Spinal cord (tissue), 10 donors: ENCODE measurements at places on chromosomes 11 and 22. TPM values are rescaled to one million over a fixed set of nuclear protein-coding genes. Genes with fewer than 3 reads are reported as not detected.

GRCh38 chr11:93608364-93608763, 53.1 kb upstream of the CEP295 start:
- H3K27me3 ChIP-seq, result no peaks in the 10 kb centered on the region
- H3K36me3 ChIP-seq, result no peaks in the 10 kb centered on the region
- DNase-seq, result no peak
- H3K4me1 ChIP-seq, result peaks cover 3% of the 10 kb centered on the region
- H3K4me3 ChIP-seq, result no peak overlapping the region

DNA sequence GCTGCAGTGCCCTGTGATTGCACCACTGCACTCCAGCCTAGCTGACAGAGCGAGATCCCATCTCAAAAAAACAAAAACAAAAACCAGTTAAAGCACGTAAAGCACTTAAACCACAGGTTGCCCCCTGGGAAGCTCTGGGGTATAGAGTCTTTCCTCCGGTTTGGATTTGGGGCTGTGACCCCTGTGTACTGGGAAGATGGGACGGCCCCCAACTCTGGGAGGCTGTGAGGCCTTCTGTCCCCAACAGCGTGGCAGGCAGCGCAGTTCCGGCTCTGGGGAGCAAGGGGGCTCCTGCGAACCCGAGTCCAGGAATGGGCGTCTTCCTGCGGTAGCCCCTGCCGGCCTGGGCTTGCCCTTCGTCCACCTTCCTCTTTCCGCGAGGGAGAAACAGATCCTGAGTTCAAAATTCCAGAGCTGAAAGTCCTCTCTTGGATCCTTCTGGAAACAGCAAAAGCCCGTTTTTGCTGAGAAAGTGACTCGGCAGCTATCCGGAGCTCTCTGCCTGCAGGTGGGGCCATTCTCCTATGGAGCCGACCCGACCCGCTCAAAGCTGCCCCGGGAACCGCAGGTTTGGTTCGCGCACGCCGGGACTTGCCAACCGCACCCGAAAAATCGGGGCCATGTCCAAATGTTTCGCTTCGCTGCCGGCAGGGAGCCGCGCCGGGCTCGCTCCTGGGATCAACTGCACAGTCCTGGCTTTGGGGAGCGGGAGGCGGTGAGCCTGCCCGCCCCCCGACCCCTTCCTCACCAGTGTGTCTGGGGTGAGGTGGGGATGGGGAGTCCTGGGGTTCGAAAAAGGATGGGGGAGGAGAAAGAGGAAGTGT, 36.3 kb upstream of the POLA2 start:
- H3K4me3 ChIP-seq, result peak overlapping the region; percentile 48
- peak; percentile 48 for DNase-seq
- H3K36me3 ChIP-seq, result peaks cover 5% of the 10 kb centered on the region
- H3K27ac ChIP-seq, result no peak overlapping the region

DNA sequence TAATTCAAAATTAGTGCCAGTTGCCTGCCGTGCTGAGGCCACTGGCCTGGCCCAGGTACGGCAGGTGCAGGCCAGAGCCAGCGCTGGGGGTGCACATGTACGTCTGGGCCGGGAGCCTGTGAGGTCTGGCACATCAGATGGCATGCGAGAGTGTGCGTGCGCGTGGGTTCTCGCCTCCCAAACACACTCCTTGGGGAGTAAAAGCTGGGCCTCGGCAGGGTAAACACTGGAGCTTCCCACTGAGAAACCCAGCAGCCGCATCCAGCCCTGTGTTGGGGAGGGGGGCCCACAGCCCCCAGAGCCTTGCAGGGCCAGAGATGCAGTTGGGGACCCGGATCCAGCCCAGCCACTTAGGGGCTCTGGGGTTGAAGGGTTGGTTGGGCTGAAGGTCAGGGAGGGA, 37.8 kb downstream of the FLRT1 start:
- no peaks in the 10 kb centered on the region for H3K27me3 ChIP-seq
- H3K4me3 ChIP-seq, result no peak overlapping the region
- H3K36me3 ChIP-seq, result peaks cover 34% of the 10 kb centered on the region
- H3K27ac ChIP-seq, result no peak overlapping the region
- no peak for DNase-seq
- H3K4me1 ChIP-seq, result peaks cover 75% of the 10 kb centered on the region

DNA sequence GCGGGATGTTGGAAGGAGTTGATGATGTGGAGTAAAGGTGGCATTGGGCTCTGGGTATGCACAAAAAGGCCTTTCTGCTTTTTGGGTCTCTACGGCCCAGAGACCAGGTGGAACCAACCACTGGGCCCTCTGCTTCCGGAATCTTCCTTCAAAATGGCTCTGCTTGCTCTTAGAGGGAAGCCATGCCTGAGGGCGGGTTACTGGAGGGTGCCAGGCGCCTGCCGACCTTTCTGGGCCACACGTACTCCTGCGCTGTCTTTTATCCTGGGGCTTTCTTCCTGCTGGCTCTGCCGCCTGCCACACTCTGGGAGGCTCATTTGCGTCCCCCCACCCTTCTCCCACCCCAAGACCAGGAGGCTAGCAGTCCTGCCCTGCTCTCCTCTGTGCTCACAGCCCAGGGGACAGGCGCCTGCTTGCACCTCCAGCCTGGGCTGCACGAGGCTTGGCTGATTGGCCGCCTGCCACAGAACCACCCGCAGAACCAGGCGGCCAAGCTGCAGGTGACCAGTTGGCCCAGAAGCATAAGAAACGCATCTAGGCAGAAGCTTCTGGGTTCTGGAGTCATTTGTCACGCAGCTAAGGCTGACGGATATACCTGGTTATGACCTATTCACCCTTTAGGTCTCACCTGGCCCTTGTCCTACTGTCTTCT, 536.9 kb downstream of the TBC1D22A start:
- H3K4me1 ChIP-seq, result peaks cover 5% of the 10 kb centered on the region
- no peak overlapping the region for H3K4me3 ChIP-seq
- H3K36me3 ChIP-seq, result no peaks in the 10 kb centered on the region
- no peak overlapping the region for H3K27ac ChIP-seq
- no peaks in the 10 kb centered on the region for H3K27me3 ChIP-seq

DNA sequence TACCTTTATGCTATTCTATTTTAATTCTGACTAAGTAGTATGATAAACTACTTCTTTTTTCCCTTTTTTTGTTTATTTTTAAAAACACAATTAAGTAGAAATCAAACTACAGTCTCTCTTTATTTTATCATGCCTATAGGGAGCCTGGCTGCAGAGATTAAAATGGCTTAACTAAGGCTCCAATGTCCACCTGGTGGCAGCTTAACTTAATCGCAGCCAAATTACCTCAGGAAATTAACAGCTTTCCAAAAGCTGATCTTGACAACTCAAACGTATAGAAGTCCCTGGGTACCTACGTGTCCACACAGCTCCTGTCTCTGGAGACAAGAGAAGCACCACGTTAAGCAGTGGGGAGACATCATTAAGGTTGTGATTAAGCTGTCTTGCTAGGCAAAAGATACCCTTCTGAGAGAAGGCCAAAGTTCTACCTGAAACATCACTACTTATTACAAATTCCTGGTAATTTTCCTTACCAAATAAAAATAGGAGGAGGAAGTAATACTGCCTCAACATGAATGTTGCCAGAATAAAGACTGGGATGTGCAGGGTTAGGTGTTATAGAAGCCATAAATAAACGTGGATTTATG, 63.2 kb upstream of the SNX19 start:
- no peaks in the 10 kb centered on the region for H3K36me3 ChIP-seq
- H3K27me3 ChIP-seq, result no peaks in the 10 kb centered on the region
- no peak overlapping the region for H3K4me3 ChIP-seq

The OR52E8 gene
- not detected for total RNA-seq

DNA sequence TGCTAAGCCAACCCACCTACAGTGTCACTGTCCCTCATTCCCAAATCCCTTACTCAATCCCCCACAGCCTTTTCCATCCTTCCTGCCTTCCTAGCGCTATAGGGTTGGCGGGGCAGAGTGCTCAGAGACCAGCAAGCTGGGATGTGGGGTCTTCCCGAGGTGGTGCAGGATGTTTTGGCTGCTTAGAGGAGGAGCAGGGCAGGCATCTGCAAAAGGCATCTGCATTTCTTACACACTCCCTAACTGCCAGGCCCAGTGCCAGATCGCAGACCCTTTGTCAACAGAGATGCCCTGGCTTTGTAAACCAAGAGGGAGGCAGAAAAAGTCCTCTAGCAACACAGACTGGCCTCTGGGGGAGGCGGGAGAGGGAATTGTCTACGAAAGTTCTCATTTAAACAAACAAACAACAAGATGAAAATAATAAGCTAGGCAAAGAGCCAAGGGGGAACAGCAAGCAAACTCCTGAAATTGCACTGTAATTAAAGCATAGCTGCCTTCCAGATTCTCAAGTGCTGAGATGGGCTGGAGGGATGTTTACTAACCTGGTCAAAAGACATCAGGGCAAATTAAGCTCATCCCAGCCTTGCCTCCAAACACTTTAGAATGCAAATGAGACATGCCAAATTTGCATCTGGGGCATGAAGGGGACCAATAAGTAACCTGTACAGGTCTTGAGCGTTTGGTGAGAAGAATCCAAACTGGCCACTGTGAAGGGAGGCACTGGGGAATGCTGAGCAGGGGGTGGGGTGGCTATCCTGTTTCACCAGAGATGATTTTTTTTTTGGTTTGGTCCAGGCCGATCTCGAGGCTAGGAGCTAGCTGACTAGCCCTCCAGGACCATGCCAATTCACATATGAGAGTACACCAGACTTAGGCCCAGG, 38.1 kb upstream of the ADA2 start:
- no peaks in the 10 kb centered on the region for H3K27me3 ChIP-seq
- no peak overlapping the region for H3K4me3 ChIP-seq
- H3K36me3 ChIP-seq, result no peaks in the 10 kb centered on the region

GRCh38 chr11:129643031-129643721, 172.5 kb upstream of the TMEM45B start:
- H3K4me3 ChIP-seq, result no peak overlapping the region

GRCh38 chr11:2825889-2826678, 59.5 kb downstream of the CDKN1C start:
- H3K36me3 ChIP-seq, result no peaks in the 10 kb centered on the region
- H3K27ac ChIP-seq, result peak overlapping the region; percentile 75
- peaks cover 26% of the 10 kb centered on the region for H3K4me1 ChIP-seq
- no peak for DNase-seq

DNA sequence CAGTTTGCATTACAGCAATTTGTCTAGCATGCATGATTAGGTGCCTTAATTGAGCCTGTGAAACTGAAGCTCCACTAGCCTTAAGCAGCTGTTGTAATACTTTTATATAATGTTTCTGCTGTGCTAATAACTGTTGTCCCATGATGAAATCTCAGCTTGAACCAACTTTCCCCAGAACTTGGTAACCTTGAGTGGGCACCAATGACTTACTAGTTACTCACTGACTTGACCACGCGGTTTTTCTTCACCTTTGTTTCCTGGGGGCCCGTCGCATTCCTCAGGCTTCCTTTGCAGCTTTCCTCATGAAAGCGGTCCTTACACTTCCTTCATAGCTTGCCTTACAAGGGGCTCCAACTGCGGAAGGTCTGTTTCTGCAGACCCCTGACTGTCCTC, 11.2 kb upstream of the GLYATL1 start:
- H3K4me3 ChIP-seq, result no peak overlapping the region
- no peak overlapping the region for H3K27ac ChIP-seq
- no peak for DNase-seq
- no peaks in the 10 kb centered on the region for H3K4me1 ChIP-seq
- H3K36me3 ChIP-seq, result no peaks in the 10 kb centered on the region

- H3K27me3 ChIP-seq, result no peaks in the 10 kb centered on the region
- peak; percentile 75 for DNase-seq
- H3K27ac ChIP-seq, result peak overlapping the region; percentile 85
- H3K4me3 ChIP-seq, result no peak overlapping the region
- no peaks in the 10 kb centered on the region for H3K36me3 ChIP-seq
- peaks cover 56% of the 10 kb centered on the region for H3K4me1 ChIP-seq
These were observed 196.7 kb downstream of the DSCAML1 start for GRCh38 chr11:117600234-117600783.

The NAV2 gene
- 23.6 TPM for total RNA-seq

DNA sequence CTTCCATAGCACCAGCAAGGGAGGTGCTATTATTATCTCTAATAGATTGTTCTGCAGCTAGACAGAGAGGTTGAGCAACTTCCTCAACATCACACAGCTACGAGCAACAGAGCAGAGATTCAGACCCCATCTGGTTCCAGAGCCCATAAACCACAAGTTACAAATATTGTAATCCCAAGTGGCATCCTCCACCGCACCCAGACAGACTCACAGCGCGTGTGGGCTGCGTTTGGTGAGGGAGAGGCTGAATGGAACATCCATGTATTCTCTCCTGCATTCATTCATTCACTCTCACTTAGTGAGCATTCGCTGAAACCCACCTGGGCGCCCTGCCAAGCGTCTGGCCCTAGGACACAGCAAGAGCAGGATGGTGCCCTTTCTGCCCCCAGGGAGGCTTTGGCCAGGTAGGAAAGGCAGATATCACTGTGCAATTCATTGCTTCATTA, 33.5 kb downstream of the LIF start:
- H3K4me1 ChIP-seq, result peaks cover 50% of the 10 kb centered on the region
- peak overlapping the region; percentile 52 for H3K27ac ChIP-seq
- H3K27me3 ChIP-seq, result no peaks in the 10 kb centered on the region
- no peak overlapping the region for H3K4me3 ChIP-seq
- no peaks in the 10 kb centered on the region for H3K36me3 ChIP-seq
- no peak for DNase-seq

DNA sequence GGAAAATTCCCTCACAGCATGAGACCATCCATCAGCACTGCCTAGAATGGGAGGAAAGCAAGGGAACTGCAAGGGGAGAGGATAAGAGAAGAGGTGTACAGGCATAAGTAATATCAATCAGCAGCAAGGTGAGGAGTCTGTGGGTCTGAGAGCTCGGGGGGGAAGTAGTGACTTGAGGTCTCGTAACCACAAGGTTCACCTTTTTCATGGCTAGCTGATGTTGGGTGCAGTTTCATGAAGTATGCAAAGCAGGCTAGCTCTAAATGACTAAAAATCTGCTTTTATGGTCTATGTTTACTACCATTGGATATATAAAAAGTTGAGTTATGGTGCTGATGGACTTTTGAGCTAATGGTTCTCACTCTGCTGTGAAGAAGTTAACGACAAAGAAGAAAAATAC, 35.8 kb downstream of the OR4C6 start:
- no peaks in the 10 kb centered on the region for H3K4me1 ChIP-seq
- no peaks in the 10 kb centered on the region for H3K27me3 ChIP-seq
- no peak overlapping the region for H3K4me3 ChIP-seq
- no peak for DNase-seq

The VWCE gene
- 2.4 TPM for total RNA-seq

The OR52M1 gene
- total RNA-seq, result not detected

- H3K27ac ChIP-seq, result no peak overlapping the region
- no peaks in the 10 kb centered on the region for H3K36me3 ChIP-seq
- no peaks in the 10 kb centered on the region for H3K27me3 ChIP-seq
These were observed 54.9 kb downstream of the ENDOD1 start for GRCh38 chr11:95144313-95145235.

GRCh38 chr11:129041611-129042018, 98.9 kb upstream of the TP53AIP1 start:
- H3K4me1 ChIP-seq, result no peaks in the 10 kb centered on the region
- peaks cover 3% of the 10 kb centered on the region for H3K36me3 ChIP-seq
- no peak overlapping the region for H3K27ac ChIP-seq
- H3K4me3 ChIP-seq, result no peak overlapping the region
- no peak for DNase-seq
- no peaks in the 10 kb centered on the region for H3K27me3 ChIP-seq

- H3K4me3 ChIP-seq, result no peak overlapping the region
- no peaks in the 10 kb centered on the region for H3K27me3 ChIP-seq
- peaks cover 11% of the 10 kb centered on the region for H3K4me1 ChIP-seq
- no peak for DNase-seq
- no peaks in the 10 kb centered on the region for H3K36me3 ChIP-seq
These were observed 32.1 kb upstream of the ABCC8 start for GRCh38 chr11:17508791-17509190.

- H3K4me3 ChIP-seq, result no peak overlapping the region
- H3K36me3 ChIP-seq, result no peaks in the 10 kb centered on the region
- no peak for DNase-seq
- H3K27ac ChIP-seq, result no peak overlapping the region
- no peaks in the 10 kb centered on the region for H3K4me1 ChIP-seq
- H3K27me3 ChIP-seq, result no peaks in the 10 kb centered on the region
These were observed 17.0 kb downstream of the LAYN start for GRCh38 chr11:111557425-111558111.

The SEC14L6 gene
- total RNA-seq, result 3.1 TPM

The APOL3 gene
- total RNA-seq, result 5.5 TPM
